Fibroblast of skin of right quadriceps (primary cell): ENCODE measurements at places on chromosomes 11 and 22.
A peak's percentile ranks its signal among the peaks of the same experiment; 100 is the strongest.

GRCh38 chr11:105790840-105791239 is 181.0 kb downstream of the GRIA4 start:
- no peak for DNase-seq

GRCh38 chr11:57476757-57477506 is 16.6 kb downstream of the RTN4RL2 start:
- DNase-seq: no peak

GRCh38 chr22:46486996-46487717 is 50.3 kb downstream of the CELSR1 start:
- DNase-seq: no peak

- DNase-seq: no peak
Observed at GRCh38 chr11:110409174-110409573, 20.6 kb upstream of the FDX1 start.

GRCh38 chr11:9091044-9091922 is at the start of gene SCUBE2:
Gene SCUBE2, minus strand, starts transcription at chr11:9091599. Its CDS starts 71 bp downstream, at chr11:9091528.
- no peak for DNase-seq

GRCh38 chr11:27250867-27251665 is 111.9 kb downstream of the CCDC34 start:
- DNase-seq: no peak

DNA sequence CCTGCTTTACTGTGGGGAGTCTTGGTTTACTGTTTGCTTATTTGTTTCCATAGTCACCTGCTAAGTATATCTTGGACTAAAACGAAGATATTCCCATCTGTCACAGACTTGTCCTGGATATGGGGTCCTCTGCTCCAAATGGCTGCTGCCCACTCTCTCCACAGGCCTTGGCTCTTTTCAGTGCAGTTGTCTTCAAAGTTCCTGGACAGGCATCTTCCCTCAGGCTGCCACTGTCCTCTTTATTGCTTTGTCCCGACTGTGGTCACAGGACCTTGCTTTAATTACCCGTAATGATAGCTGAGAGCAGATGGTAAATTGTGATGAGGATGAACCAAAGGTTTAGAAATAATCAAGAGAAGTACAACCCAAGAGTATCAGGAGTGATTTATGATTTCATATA is 713.9 kb upstream of the CCDC179 start:
- DNase-seq: no peak

DNA sequence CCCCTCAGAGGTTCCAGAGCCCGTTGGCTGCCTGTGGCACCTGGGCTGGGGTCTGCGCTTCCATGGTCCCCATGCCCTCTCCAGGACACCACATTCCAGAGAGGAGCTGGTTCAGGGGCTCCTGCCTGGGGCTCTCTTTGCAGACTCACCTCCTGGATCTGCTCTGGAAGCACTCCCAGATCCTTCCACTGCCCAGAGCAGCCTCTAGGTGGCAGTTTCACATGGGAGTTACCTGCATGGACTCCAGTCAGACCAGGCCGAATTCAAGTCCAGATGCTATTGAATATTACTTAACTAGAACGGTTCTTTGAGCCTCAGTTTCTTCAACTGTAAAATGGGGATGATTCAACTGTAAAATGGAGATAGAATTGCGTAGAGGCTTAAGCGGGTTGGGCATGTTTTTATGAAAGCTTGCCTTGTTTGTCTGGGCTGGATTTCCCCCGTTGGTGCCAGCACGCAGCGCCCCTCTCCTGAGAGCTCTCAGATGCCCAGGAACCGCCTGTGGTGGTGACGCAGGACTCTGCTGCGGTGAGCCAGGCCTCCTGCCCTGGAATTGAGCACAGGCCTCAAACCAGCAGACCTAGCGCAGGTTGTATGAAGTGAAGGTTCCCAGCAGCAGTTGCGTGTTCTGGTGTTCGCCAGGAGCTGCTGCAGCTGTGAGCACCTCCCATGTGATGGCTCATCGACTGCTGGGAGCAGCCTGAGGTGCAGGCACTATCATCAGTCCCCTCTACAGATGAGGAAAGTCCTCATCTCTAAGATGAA is 44.2 kb downstream of the LMO1 start:
- peak; percentile 43 for DNase-seq

DNA sequence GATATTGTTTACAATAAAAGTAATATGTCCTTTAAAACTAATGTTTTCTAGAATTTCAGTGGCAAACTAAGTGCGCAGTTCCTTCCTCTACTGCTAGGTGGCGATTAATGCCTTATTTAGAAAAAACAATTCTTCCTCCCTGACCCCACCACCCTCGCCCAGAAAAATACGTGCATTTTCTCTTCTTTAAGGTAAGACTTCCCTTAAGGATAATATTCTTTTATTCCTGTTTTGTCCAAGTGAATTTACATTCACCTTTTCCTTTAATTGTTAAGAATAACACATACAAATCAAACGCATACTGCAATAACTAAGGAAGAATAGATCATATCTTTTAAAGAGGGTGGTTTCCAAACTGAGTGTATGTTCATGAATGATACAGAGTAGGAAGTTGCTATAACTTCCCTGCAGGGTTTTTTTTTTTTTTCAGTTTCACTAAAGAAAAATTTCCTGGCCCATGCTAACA is 17.0 kb upstream of the PSMA1 start:
- DNase-seq: peak; percentile 11

DNA sequence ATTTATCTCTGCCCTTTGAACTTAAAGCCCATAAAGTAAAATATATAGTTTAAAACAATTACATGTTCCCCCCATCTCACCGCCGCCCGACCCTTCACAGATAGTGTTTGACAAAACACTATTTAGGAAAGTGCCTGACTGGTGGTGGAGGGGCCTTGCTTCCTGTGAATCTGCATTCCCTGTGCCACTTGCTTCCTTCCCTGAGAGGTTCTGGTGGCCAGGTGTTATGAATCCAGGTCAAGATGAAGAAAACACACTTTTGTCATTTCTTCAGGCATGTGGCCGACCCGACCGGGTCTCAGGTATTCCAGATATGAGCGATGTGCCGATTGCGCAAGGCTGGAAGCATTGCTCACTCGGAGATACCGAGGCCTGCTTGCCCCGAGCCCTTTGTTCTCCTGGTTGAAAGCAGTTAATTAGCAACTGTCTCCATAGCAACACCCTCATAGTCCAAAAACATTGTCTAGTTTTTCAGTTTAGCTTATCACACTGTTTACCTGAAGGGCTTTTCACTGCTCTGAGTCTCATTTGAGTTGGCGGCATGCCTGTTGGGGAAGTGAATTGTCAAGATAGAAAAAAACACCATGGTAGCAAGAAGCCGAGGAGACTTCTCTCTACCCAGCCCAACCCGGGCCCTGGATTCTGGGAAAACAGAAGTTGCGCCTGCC is 128.3 kb downstream of the TEAD1 start:
- peak; percentile 71 for DNase-seq

DNA sequence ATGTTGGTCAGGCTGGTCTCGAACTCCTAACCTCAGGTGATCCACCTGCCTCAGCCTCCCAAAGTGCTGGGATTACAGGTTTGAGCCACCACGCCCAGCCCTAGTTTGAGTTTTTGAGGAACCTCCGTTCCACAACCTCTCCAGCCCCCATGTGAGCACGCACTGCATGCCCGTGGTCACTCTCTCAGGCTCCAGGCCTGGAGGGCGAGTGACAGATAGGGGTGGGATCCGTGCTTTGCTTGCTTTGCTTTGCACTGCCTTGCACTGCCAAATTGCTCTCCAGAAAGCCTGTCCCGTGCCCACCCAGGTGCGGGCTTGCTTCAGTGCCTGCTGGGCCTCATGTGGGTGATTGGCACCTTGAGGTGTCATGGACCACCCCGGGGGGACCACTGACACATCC is 29.9 kb downstream of the FGF4 start:
- DNase-seq: no peak

GRCh38 chr11:85740481-85741400 is 54.7 kb upstream of the CCDC89 start:
- no peak for DNase-seq

- no peak for DNase-seq
Observed at GRCh38 chr11:133753150-133753549, 92.2 kb downstream of the SPATA19 start.
